ENCODE measurements at places on chromosomes 6 and 20.

- DNase-seq: no peak
These were observed 1.4 kb upstream of the OSBPL2 start for GRCh38 chr20:62236766-62237513.

- no peak for DNase-seq
These were observed 31.5 kb downstream of the CFAP61 start for GRCh38 chr20:20083807-20084206.

DNA sequence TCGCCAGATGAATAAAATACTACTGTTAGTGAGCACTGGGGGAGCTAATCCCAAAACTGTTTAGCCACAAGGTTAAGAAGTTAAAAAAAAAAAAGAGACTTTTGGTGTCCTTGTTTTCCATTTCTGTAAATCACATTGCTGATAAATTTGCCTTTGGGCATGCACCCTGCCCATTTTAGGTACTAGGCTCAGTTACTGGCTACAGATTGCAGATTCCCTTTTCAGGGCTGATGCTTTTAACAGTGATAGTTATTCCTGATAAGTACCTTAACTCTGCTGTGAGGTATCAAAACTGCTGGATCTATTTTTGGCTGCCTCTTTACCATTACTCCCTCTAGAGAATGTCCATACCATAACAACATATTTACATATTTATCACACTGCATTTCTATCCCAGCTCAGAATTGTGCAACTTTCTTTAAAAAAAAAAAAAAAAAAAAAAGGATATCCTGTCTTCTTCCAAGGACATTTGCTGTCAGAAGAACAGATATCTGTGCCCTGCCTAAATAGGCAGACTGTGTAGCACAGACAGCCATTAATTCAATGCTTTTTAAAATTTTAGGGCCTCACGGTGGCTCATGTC lies 94.5 kb downstream of the SSR1 start:
- DNase-seq: no peak

DNA sequence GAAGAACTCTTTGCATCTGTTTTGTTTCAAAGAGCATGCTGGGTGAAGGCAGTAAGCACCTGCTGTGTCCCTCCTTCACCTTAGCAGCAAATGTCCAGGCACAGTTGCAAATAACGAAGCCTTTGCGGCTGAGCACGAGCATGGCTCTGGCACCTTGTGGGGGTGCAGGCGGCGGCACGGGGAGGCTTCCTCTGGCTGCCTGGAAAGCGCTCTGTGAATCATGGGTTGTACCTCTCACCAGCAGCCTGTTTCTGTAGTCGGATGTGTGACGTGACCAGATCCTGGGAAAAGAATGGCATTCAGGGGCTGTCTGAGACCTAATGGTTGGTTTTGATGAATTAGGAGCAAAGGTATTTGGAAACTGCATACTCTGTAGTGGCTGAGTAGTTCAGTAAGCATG lies 144.8 kb downstream of the DTNBP1 start:
- DNase-seq: no peak

DNA sequence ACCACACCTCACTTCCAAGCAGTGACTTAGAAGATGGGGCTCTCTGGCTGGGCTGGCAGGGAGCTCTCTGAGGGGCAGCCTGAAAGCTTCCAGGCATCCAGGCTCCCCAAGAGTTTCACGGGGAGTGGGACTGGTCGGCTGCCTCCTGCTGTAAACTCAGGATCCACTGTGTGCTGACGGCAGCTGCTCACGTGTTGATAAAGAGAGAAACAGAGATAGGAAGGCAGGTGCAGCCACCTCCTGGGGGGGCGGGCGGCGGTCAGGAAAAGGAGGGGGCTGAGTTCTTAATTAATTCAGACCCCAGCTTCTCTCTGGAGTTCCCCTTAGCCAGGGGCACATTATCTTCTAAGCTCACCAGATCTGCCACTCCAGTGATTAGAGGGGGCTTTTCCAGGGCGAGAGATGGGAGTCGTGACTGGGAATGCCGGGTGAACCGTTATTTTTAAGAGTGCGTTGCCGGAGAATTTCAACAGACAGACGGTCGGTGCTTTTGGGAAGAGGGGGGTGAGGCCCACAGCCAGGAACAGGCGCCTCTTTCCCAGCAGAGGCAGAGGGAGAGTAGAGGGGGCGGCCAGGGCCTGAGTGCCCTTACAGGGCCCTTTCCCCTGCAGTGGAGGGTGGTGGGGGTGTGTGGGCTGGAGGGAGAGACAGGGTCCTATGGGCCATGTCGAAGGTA lies 70.9 kb downstream of the CD40 start:
- DNase-seq: no peak

DNA sequence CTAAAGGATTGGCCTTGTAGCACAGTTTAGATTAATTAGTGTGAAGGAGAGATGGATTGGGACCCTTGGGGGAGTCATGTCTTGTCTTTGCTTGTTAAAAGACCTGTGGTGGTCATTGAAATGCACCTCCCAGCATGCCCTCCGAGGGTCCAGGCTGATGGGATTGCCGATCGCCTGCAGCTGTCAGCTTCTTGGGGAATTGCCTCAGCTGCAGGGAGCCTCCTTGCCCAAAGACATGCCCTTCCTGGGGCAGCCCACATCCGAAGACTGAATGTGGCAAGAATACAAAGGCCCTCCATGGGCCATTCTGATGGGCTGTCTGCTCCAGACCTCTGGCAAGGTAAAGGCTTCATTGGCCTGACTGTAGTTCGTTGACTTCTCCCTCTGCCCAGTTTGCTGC lies 150.7 kb downstream of the FARS2 start:
- no peak for DNase-seq

DNA sequence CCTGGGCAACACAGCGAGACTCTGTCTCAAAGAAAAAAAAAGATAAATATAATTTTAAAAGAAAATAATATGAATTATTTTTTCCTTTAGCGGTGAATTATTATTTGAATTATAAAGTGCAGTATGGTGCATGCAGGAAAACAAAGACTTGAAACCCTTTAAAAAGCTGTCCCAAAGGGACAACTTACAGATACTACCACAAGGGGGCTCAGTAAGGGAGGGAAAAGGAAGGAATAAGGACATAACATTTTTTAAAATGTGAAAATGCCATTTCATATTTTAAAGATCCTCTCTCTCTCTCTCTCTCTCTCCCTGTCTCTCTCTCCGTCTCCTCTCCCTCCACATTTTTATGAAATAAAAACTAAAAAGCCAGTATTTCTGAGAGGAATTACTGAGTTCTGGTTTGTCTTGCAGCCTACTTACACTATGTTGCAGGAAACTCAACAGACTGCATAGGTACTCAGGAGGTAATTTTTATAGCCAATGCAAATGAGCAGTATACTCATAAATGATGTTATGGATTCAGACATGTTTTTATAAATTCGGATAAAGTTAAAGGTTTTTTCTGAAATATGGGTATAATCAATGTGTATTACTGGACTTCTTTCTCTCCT lies 455.0 kb upstream of the GJE1 start:
- DNase-seq: no peak

DNA sequence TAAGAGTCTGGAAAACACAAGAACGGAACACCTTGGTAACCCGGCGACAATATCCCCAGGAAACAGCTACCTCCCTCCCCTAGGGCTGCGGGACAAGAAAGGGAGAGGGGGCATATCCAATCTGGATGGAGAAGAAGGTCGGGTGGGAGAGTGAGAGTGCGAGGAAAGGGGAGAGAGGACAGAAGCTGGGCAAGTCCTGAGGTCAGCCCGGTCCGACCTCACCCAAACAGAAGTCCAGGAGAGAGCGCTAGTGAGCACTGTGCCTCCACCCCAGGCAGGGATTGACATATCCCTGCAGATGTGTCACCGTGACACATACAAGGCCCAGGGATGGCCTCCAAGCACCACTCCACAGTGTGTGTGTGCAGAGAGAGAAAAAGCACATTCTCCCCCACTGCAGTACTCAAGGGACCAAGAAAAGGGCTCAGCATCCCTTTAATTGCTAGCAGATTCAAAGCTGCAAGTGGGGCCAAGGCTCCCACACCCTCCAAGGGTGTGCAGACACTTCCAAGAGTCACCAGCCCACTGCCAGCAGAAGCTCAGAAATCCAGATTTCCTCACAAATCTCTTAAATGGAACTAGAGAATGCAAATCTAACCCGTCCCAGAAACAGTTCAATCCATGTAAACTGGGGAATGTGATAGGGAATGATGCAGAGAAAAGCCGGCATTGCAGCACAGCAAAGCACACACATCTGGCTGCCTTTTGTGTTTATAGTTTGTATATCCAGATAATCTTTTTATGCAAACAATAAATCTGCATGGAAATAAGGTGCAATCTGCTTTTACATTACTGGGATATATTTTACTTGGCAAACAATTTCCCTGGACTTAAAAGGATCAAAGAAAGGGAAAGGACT lies 3.1 kb downstream of the PXDC1 start:
- peak; percentile 29 for DNase-seq

DNA sequence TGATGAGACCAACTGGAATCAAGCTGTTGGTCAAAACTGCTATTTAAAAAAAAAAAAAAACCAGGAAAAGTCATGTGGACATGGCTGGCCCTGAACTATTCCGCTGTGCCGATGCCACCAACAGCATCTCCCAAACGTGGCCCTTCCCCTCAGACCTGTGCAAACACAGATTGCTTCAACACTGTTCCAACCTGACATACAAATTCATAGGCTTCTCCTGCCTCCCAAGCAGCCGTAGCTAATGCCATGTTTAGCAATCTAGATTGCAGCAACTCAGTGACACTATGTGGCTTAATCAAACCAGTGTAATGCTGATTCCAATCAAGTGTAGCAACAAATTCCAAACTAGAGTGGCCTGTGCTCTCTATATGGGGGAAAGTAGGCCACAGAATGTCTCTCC lies 16.2 kb downstream of the PRKN start:
- DNase-seq: no peak

DNA sequence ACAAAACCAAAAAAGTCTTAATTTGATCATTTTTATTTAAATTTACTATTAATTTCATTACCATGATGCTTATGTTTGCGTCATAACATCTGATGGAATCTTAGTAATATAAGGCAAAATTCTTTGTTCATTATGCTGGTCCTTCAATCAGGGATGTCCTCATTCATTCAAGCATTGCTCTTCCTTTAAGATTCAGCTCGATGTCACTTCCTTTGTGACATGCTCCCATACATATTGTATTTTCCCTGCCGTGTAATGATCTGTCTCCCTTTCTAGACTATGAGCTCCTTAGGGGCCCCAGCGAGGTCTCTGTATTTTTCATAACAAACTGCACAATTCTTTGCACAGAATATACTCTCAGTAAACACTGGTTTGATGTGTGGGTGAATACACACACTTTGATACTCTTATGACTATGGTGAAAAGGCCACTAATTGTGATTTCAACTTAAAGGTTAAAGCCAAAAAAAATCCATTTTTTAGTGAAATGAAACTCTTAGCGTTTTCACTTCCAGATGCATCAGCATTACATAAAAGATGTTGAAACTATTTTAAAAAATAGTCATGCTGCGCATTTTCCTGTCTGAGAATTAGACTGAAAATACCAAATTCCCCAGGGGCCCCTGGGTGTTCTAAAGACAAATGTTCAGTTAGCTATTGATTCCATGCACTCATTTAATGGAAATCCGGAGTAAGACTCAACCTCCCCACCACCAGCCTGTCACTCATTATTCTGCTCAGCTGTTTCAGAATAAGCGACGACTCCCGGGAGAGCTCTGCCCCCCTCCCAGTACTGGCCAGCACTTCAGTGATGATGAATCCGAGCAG lies 169.7 kb downstream of the ATXN1 start:
- no peak for DNase-seq

GRCh38 chr20:46352370-46352938 lies 44.2 kb upstream of the CDH22 start:
- DNase-seq: no peak

GRCh38 chr6:1285956-1286355 lies 25.9 kb upstream of the FOXQ1 start:
- peak; percentile 64 for DNase-seq

DNA sequence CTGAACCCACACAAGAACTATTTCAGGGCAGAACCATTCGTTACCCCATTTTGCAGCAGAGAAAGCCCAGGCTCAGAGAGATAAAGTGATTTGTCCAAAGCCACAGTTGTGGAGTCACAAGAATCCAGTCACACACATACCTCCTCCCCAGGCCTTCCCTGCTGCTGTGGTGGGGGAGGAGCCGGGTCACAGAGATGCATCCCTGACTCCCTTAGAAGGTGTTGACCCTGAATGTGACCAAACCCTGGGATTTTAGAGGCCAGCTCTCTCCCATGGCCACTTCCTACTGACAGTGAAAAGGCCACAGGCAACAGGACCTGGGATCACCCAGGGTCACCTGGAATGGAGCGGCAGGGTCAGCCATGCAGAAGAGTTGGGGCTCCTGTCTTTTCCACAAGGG lies 48.6 kb downstream of the CHMP4B start:
- DNase-seq: no peak

GRCh38 chr20:24070679-24071078 lies 82.1 kb upstream of the GGTLC1 start:
- DNase-seq: no peak

DNA sequence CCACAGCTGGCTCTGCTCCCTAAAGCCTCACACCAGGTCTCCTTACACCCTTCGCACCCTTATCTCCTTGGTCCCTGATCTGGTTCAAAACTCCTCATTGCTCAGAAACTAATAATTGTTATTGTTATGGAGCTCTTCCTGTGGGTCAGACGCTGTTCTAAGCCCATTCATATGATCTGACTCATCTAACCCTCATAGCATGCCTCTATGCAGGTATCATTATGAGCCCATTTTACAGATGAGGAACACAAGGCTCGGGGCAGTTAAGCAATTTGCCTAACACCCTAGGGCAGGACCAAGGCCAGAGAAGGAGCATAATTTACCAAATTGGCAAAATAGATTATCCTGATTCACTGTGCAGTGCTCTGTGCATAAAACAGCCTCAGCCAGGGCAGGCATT lies 51.8 kb upstream of the CCDC167 start:
- DNase-seq: no peak

DNA sequence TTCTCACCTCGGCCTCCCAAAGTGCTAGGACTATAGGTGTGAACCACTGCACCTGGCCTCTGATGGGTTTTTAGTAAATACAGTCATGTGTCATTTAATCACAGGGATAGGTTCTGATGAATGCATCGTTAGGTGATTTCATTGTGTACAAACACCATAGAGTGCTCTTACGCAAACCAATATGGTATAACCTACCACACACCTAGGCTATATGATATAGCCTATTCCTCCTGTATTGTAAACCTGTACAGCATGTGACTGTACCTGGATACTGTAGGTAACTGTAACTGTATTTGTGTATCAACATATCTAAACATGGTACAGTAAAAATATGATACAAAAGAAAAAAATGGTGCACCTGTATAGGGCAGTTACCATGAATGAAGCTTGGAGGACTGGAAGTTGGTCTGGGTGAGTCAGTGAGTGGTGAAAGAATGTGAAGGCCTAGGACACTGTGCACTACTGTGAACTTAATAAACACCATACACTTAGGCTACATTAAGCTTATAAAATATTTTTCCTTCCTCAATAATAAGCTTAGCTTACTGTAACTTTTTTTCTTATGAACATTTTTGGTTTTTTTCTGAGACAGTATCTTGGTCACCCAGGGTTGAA lies 10.0 kb downstream of the BICRAL start:
- DNase-seq: no peak

GRCh38 chr6:2556761-2557160 lies 194.0 kb downstream of the MYLK4 start:
- DNase-seq: no peak

GRCh38 chr20:22808628-22809027 lies 224.3 kb upstream of the FOXA2 start:
- DNase-seq: no peak

- no peak for DNase-seq
These were observed 21.8 kb downstream of the PDYN start for GRCh38 chr20:1971893-1972586.
